Activated CD4-positive, CD25-positive, alpha-beta regulatory T cell treated with anti-CD3 and anti-CD28 coated beads, Interleukin-2, amount 50 U/mL, for 72 hours (primary cell): ENCODE measurements at places on chromosomes 11 and 22.

DNA sequence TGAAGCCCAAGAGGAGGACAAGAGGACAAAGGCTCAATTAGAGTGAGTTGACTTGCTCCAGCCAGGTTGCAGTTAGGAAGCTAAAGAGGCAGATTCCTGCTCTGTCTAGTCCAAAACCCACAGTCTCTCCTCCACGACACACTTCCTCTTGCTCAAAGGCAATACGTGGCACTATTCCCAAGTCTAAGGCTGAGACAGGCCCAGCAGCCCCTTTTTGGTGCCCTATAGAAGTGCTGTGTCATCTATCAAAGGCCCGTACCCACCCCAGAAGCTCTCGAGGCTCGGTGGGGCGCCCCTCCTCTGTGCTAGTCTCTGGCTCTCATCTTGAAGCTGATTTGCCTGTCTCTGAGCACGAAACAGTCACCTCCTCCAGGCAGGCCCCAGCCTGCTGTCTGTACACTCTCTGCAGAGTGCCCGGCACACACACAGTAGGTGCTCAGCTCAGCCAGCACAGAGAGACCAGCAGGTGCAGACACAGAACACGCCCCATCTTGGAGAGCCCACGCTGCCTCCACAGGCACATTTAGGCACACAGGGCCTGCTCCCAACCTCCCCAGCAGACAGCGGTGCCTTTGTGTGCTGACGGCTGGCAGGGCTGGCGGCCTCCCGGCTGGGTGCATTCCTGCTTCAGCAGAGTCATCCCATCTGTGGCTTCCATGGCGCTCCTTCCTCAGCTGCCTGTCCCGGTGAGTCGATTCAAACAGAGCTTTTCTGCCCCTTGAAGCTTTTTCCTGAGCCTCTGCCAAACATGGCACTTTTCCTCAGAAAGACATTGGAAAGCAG lies 52.8 kb downstream of the MYH9 start:
- no peak for DNase-seq

DNA sequence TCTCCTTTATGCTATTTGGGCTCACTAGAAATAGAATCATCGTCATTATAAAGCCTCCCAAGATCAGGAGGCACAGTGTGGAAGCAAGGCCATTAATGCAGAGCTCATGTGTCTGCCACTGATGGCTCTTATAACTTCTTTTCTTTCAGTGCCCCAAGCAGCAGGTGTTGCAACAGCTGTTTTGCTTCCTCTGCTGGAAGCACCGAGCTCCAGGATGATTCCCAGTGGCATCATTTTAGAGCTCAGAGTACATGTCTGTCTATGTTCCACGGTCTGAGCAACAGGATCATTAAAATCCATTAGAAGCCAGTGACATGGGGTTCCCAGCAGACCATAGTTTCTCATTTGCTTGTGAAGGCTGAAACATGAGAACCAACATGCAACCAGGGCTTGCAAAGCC lies 803.0 kb upstream of the FAT3 start:
- no peak for DNase-seq

GRCh38 chr11:118234833-118235232 lies 10.0 kb upstream of the JAML start:
- no peak for DNase-seq

DNA sequence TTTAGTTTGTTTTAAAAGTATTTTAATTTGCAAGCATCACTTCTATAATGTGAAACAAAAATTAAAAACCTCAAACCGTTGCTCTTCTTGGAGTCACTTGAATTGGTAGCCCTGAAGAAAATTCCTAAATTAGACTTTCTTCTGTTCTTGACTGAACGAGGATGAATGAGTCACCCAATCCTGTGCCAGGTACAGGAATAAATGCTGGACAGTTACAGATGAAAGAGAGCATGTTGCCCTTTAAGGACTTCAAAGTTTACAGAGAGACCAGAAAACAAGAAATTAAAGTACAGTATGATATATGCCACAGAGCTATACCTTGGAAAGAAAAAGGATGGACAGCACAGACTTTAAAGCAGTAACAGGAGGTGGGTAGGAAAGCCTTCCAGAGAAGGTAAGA lies 41.3 kb upstream of the CXCR5 start:
- DNase-seq, result no peak

DNA sequence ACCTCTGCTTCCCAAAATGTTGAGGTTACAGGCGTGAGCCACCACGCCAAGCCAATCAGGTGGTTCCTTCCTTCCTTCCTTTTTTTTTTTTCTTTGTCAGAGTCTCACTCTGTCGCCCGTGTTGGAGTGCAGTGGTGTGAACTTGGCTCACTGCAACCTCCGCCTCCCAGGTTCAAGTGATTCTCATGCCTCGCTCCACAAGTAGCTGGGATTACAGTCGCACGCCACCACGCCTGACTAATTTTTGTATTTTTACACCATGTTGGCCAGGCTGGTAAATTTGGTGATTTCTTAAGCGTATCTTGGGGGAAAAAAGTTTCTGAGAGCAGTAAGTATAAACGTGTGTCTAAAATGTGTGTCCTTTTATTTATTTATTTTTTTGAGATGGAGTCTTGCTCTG lies 18.2 kb upstream of the SPINDOC start:
- no peak for DNase-seq

DNA sequence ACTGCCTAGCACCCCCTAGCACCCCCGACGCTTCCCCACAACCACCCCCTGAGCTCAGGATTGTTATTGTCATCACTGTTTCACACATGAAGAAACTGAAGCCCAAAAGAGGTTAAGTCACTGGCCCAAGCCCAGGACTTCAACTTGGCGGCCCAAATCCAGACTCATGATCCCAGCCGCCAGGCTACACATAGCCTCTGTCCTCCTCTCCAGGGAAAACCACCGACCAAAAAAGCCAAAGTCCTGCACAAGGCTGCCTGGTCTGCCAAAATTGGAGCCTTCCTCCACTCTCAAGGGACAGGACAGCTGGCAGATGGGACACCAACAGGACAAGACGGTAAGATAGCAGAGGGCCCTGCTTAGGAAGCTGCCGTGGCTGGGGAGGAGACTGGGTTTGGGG lies 10.8 kb downstream of the L3MBTL2 start:
- DNase-seq, result no peak

- DNase-seq, result no peak
Measured at GRCh38 chr22:39332441-39333064, 13.1 kb upstream of the RPL3 start.

- no peak for DNase-seq
Measured at GRCh38 chr11:55719608-55720160, 53.6 kb upstream of the OR5D13 start.

GRCh38 chr11:103887001-103887658 lies 149.3 kb upstream of the DDI1 start:
- DNase-seq, result no peak

DNA sequence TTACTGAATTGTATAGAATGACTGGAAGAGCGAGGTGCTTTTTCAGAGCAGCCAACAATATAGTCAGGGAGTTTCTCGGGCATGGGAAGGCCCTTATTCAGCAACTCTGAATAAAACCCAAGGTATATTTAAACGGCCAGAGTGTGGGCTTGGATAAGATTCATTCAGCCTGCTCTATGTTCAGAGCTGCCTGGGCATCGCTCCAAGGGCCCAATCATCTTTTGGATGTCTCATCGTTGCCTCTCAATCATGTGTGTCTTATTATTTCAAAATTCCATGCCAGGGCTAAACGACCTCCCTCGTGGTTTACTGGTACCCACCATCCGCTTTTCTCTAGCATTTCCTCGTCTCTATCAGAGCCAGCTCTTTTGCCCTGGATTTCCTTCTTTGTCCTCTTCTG lies 19.5 kb upstream of the NTM start:
- no peak for DNase-seq

DNA sequence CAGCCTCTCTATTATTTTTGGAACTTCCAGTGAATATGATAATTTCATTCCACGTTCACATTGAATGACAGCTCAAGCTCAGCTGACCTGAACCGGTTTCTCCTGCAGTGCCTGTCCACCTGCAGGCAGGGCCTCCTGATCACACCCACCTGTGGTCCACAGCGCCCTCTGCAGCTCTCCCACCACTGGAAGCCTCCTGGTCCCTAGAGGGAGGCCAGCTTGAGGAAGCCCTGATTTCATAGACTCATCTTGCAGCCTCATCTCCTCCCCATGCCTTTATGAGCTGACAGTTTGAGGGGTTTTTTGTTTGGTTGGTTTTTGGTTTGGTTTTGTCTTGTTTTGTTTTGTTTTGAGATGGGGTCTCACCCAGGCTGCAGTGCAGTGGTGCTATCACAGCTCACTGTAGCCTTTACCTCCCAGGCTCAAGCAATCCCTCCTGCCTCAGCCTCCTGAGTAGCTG lies 29.9 kb upstream of the MALAT1 start:
- no peak for DNase-seq

GRCh38 chr11:130645164-130645842 lies 196.9 kb downstream of the ADAMTS15 start:
- no peak for DNase-seq

DNA sequence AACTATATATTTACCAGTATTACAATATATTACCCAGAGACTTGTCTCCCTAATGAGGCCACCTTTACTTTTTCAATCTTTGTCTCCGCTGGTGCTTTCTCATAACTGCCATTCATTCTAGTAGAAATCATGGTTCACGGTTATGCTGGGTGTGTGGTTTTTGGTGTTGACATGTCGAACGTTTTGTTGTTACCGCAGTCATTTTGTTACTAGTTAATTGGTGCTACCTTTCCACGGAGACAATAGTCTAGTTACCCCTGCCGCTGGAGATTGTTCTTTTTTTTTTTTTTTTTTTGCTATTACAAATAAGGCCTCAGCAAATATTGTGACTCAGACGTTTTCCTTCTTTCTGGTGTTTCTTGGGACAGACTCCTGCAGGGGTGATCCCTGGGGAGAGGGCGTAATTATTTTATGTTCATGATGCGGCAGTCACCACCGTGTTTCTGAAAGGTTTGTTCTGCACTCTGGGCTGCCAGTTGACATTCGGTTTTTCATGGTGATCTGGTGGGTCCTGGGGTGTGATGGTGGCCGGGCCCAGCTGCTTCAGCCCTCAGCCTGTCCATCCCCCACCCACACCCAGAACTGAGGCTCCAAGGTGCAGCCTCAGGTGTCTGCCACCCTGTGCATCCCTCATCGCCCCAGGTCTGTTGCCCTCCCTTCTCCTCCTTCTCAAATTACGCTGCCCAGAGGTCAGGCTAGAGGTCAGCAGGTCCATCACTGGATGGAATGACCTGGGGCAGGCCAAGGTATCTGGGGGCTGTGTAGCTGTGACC lies 28.6 kb downstream of the LRP5 start:
- no peak for DNase-seq

GRCh38 chr11:68011051-68011943 lies 1.2 kb downstream of the ALDH3B1 start:
- DNase-seq, result no peak

DNA sequence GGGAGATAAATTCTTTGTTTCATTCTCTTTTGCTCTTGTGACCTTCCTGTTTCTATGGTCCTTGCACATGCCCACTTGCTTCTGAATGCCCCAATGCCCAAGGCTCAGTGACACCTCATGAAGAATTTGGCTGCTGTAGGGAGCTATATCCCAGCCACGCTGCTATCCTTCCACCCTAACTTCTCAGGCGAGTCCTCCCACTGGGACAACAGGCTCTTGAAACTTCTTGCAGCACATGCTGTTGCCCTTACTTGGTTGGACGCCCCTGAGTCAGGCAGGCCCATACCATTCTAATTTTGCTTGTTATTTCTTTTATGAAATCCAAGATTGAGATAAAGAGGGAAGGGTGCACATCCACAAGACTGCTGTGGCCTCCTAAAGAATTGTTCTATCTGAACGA lies 57.6 kb upstream of the BLID start:
- no peak for DNase-seq

DNA sequence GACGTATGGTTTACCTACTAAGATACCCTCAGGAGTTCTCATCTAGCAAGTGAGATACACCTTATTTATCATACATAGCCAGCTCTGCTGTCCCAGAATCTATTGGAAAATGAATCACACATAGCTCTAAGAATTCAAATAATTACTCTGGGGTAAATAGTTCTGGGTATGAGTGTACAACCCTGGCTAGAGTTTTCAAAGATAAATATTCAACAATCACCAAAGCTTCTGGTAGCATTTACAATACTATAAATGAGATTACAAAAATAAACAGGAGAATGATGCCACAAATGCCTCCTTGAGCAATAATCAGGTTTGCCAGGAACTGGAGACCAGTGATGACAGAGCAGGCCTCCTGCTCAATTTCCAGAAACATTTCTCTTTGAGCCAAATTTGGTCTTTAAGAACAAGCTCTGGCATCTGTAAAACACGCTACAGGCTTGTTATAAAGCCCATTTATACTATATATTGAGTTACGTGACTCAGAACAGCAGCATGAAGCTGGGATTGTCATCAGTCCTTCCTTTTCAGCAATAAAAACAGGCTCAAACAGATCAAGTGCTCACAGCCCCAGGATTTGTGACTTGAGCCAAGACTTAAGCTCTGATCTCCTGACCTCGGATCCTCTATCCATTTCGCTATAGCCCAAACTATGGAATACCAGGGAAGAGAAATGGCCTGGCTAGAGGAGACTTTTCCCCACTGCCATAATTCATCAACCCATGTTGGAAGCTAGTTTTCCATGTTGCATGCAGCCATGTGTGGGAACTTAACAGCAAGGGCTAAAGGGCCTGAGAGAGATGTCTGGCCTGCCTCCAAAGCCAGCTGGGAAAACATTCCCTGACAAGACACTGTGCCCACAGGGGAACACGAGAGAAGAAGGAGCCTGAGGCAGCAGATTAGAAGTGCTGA lies 19.7 kb downstream of the RAB30 start:
- no peak for DNase-seq

DNA sequence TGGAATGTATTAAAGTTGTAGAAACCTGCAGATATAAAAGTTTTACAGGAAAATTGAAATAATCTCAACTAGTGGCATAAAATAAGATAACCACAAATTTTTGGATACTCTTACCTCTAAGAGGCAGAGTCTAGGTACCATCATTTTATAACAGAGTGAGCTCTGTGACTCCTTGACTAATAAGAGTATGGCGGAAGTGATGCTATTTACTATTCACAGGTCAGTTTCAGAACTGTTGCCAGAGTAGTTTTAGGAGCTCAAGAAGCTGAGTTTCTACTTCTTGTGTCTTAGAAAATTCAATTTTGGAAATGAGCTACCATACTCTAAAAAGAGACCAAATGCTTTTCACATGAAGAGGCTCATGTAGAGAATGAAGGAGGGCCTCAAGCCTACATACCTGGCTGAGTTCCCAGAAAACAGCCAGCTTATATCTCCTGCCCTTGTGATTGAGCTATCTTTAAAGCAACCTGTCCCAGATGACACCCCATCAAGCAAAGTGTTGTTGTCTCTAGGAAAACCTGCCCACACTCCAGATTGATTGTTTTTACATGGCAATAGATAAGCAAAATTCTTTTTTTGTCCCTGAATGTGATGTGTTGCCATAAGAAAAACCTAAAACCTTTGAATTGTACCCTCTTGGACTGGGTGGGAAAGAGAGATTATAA lies 712.8 kb upstream of the CNTN5 start:
- DNase-seq, result no peak

- no peak for DNase-seq
Measured at GRCh38 chr11:122593473-122594420, 61.8 kb upstream of the UBASH3B start.

DNA sequence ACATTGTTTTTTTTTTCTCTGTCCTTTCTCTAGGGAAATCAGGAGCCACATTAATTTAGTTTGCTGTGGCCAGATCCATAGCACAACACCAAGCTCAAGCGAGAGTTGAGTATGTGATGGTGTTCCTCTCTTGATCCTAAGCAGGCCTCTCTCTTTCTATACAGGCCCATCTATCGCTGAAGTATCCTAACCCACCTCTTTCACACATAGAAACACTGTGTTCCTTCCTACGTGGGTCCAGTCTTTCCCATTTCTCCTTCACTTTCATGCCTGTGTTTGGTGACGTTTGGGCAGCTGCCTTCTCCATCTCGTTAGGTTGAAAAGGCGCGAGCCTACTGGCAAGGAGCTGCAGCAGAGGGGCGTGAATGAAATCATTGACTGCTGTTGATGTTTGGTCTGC lies 2.4 kb downstream of the PACS1 start:
- no peak for DNase-seq

- DNase-seq, result no peak
Measured at GRCh38 chr11:108857382-108857781, 192.5 kb downstream of the DDX10 start.
